ENCODE measurements at places on chromosomes 16 and 17. TPM values are rescaled to one million over a fixed set of nuclear protein-coding genes. Genes with fewer than 3 reads are reported as not detected.
A peak's percentile ranks its signal among the peaks of the same experiment; 100 is the strongest.

GRCh38 chr16:84054271-84054670 is 11.7 kb upstream of the SLC38A8 start:
- H3K4me3 ChIP-seq: no peak overlapping the region
- no peaks in the 10 kb centered on the region for H3K36me3 ChIP-seq
- H3K27me3 ChIP-seq: no peaks in the 10 kb centered on the region
- no peak overlapping the region for H3K27ac ChIP-seq
- no peaks in the 10 kb centered on the region for H3K4me1 ChIP-seq

FBXW10B gene
- 0.12 TPM for total RNA-seq

SNX20 gene
- total RNA-seq: not detected

OR1F1 gene
- total RNA-seq: not detected

AXIN2 gene
- 6.5 TPM for total RNA-seq

- no peak overlapping the region for H3K27ac ChIP-seq
- no peaks in the 10 kb centered on the region for H3K36me3 ChIP-seq
- H3K4me1 ChIP-seq: peaks cover 28% of the 10 kb centered on the region
- H3K27me3 ChIP-seq: no peaks in the 10 kb centered on the region
These were observed 26.4 kb upstream of the RMI2 start for GRCh38 chr16:11318817-11319216.

DNA sequence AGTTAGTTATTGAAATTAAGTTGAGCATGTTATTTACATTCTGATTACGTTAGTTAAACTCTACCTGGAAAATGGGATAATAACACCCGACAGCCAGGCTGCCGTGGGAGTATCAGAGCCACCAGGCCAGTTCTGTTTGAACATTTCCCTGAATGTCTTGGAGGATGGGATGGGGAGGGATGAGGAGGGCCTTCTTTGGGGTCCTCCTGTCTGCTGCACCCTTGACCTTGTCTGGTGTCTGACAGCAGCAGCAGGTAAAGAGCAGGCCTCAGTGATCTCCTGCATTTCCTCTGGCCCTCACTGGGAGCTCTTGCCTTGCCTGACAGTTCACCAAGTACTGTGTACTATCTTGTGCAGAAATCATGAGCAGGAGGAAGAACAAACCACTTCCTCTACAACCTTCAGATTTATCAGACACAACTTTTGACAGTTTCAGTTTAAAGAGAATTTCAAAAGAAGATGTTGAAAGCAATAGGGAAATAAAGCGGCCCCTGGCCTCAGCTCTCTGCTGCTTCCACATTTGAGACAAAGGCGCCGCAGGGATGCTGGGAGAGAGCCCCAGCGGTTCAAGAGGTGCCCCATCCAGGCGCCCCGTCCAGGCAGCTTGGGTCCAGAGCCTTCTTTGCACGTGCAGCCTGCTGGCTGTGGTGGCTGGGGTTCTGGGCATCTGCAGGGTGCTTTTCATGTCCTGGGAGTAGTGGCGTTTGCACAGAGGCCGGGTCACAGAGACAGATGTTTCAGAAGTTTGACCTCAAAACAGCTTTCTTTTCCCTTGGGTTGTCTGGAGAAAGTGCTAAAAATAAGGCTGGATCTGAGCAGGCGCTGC is 25.3 kb downstream of the CMIP start:
- no peaks in the 10 kb centered on the region for H3K4me1 ChIP-seq
- DNase-seq: no peak
- H3K27me3 ChIP-seq: no peaks in the 10 kb centered on the region
- no peak overlapping the region for H3K4me3 ChIP-seq

DNA sequence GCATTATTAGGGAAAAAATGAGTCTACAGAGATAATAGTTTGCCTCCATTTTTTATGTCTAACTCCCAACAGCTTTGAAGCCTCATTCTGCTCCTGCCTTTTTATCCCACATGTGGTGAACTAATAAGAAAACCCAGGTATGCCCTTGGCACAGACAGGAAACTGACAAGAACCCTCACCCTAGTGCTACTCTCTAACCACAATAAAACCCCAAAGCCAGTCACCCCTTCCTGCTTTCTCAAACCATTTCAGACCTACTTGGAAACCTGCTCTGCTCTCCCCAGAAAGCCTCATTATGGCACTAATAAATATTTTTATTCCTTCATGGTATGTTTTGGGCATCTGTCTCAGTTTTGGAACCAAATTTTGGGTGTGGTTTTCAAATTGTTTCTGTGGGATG is 3.9 kb upstream of the MARVELD3 start:
- H3K36me3 ChIP-seq: no peaks in the 10 kb centered on the region
- no peaks in the 10 kb centered on the region for H3K4me1 ChIP-seq
- H3K27ac ChIP-seq: no peak overlapping the region
- H3K4me3 ChIP-seq: no peak overlapping the region
- no peaks in the 10 kb centered on the region for H3K27me3 ChIP-seq
- no peak for DNase-seq

PLK1 gene
- total RNA-seq: 62.4 TPM

- DNase-seq: peak; percentile 90
- H3K27ac ChIP-seq: peak overlapping the region; percentile 58
- no peaks in the 10 kb centered on the region for H3K36me3 ChIP-seq
- H3K27me3 ChIP-seq: no peaks in the 10 kb centered on the region
- H3K4me1 ChIP-seq: peaks cover 43% of the 10 kb centered on the region
These were observed 9.2 kb upstream of the ITPRIPL2 start for GRCh38 chr16:19104607-19105006.
